ENCODE measurements at places on chromosomes 2 and 18.

DNA sequence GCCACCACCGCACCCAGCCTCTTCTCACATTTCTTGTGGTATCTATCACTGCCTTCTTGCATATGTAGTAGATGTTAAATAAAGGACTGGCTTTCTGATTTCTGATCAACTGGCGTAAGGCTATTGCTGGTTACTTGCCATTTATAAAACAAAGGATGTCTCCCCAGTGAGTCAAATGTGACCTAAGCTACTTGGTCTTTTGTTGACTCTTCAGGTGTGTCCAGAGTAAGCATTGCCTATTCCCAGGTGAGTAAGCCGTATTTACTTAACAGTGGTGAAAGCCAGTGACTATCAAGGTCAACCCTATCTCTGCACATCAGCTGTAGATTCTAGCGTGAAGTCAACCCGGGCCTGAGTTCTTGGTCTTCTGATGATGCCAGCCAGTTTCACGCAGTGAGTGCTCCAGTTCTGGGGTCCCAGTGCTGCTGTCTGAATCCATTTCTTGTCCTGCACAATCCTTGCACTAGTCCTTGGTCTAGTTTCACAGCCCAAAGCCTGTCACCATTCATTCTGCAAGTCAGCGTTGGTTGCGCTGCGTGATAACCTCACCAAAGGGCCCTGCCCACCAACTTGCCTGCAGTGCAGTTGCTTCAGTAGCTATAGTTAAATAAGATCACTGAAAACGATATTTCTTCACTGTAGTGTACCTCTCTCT, 120.2 kb downstream of the GBX2 start:
- no peak for DNase-seq

DNA sequence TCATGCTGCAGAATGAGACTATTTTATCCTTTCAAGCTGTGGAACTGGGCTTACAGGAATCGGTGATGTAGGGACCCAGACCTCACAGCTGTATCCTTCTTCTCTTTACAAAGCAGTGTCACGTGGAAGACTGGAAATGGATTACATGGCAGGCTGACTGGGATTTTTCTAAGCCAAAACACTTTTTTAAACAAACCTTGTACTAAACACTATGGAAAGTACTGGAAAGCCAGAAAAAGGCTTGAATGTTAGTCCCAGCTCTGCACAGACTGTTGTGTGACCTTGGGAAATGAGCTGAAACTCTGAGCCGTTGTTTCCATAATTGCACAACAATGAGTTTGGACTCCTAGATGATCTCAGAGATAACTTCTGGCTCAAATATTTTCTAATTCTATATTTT, 7.6 kb upstream of the ADAM23 start:
- DNase-seq, result no peak

DNA sequence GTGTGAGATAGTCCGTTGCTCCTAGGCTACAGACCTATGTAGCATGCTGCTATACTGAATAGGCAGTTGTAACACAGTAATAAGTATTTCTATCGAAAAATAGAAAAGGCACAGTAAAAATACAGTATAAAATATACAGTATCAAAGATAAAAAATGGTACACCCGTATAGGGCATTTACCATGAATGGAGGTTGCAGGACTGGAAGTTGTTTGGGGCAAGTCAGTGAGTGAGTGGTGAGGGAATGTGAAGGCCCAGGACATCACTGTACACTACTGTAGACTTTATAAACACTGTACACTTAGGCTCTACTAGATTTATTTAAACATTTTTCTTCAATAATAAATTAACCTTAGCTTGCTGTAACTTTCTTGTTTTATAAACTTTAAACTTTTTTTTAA, 3.5 kb downstream of the MAP3K20 start:
- DNase-seq, result no peak

- no peak for DNase-seq
Observed at GRCh38 chr2:7625392-7626138, 708.4 kb downstream of the RNF144A start.

GRCh38 chr2:28432362-28432761, 39.7 kb downstream of the FOSL2 start:
- DNase-seq, result no peak
